Breast epithelium (tissue), 4 donors: ENCODE measurements at places on chromosomes 5 and 9. TPM values are rescaled to one million over a fixed set of nuclear protein-coding genes. Genes with fewer than 3 reads are reported as not detected.
A peak's percentile ranks its signal among the peaks of the same experiment; 100 is the strongest.

DNA sequence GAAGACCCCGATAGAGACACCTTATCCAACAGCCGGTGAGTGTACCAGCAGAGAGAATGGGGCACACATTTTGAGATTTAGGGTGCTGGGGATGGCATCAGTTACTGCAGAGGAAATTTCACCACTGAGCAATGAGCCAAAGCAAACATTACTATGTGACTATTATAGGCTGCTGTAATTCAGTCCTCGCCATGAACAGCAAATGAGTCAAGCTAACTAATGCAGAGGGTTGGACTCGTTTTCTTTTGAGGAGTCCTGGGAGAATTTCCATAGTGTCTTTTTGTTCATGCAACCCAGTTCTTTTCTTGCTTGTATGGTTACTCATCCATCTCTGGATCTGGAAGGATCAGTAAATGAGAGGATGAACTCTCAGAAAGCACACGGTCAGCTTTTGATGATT, 323.8 kb downstream of the PSAT1 start:
- no peaks in the 10 kb centered on the region for H3K27me3 ChIP-seq
- H3K4me3 ChIP-seq: no peak overlapping the region
- no peak for DNase-seq
- H3K27ac ChIP-seq: no peak overlapping the region

- DNase-seq: no peak
- no peaks in the 10 kb centered on the region for H3K36me3 ChIP-seq
- H3K4me1 ChIP-seq: no peaks in the 10 kb centered on the region
- H3K4me3 ChIP-seq: no peak overlapping the region
- no peaks in the 10 kb centered on the region for H3K27me3 ChIP-seq
Observed at GRCh38 chr5:142587354-142587965, 98.4 kb downstream of the FGF1 start.

DNA sequence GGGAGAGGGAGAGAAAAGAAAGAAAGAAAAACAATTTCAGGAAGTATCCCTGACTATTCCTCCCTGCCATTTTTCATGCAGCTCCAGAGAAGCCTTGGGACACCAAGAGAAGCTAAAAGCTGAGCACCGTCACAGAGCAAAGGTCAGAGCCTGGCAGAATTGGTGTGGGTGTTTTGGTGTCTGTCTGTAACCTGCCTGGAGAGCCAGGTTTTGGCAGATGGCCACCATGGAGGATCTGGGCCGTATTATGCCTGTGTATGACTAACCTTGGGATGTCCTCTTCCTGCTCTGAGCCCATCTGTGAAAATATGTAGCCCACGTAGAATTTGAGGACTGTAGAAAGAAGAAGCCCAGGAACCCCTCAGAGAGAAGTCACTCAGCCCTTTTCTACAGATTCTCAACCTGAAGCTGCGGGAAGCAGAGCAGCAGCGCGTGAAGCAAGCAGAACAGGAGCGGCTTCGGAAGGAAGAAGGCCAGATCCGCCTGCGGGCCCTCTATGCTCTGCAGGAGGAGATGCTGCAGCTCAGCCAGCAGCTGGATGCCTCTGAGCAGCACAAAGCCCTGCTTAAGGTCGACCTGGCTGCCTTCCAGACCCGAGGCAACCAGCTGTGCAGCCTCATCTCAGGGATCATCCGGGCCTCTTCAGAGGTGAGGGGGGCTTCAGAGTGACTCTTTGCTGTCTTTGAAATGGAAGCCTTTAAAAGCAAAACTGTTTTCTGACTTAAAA, 18.8 kb downstream of the GLE1 start:
- no peaks in the 10 kb centered on the region for H3K4me1 ChIP-seq
- no peak for DNase-seq
- no peaks in the 10 kb centered on the region for H3K27me3 ChIP-seq
- H3K36me3 ChIP-seq: no peaks in the 10 kb centered on the region

Gene ADAMTSL2
- total RNA-seq: 0.33 TPM

DNA sequence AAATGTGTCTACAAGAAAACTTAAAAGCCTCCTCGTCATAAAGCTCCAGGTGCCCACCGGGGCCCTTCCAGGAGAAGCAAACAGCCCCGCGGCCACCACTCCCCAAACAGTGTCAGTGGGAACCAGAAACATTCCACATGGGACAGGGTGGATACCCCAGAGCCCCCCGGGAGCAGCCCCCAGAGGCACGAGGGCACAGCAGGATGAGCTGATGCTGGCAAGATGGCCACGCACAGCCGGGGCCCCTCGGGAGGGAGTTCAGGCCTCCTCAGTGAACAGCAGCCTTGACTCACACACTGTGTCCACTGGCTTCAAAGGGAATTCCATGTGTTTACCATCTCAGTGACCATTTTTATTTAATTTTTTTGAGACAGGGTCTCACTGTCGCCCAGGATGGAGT, 10.5 kb downstream of the EXD3 start:
- DNase-seq: no peak
- no peak overlapping the region for H3K4me3 ChIP-seq
- H3K27me3 ChIP-seq: no peaks in the 10 kb centered on the region
- peaks cover 3% of the 10 kb centered on the region for H3K4me1 ChIP-seq
- H3K36me3 ChIP-seq: no peaks in the 10 kb centered on the region

GRCh38 chr5:33346534-33346933, 94.2 kb upstream of the TARS1 start:
- H3K27ac ChIP-seq: no peak overlapping the region
- no peaks in the 10 kb centered on the region for H3K36me3 ChIP-seq
- no peak overlapping the region for H3K4me3 ChIP-seq

DNA sequence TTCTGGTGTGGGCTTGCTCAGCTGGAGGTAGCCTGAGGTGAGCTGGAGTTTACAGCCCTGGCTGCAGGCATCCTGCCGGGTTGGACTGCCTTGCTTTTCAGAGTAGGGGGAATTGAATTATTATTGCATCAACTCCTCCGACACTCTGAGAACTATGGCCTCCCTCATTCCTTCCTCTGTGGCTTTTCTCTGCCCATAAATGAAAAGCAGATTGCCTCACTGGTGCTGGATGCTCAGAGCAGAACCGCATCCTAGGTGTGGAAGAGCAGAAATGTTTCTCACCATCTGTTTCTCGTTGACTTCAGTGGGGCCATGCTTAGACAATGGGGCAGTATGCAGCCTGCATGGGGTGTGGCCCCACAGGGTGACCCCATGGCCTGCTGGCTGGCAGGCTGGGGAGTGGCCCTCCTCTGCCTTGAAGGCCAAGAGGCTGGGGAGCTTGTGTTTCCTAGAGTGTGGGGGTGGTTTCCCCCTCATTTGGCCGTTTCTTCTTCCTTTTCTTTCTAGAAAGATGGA, 27.3 kb upstream of the TGFBI start:
- no peak for DNase-seq
- no peaks in the 10 kb centered on the region for H3K27me3 ChIP-seq
- no peaks in the 10 kb centered on the region for H3K36me3 ChIP-seq
- peak overlapping the region; percentile 52 for H3K27ac ChIP-seq
- no peak overlapping the region for H3K4me3 ChIP-seq

Gene ECSCR
- total RNA-seq: 39.3 TPM

- no peak overlapping the region for H3K27ac ChIP-seq
- no peaks in the 10 kb centered on the region for H3K36me3 ChIP-seq
- DNase-seq: no peak
- H3K4me3 ChIP-seq: no peak overlapping the region
Observed at GRCh38 chr5:10372726-10373709, 19.5 kb downstream of the MARCHF6 start.

Gene SEMA5A
- total RNA-seq: 3.0 TPM

Gene CDHR2
- not detected for total RNA-seq

Gene TAF11L10
- not detected for total RNA-seq

DNA sequence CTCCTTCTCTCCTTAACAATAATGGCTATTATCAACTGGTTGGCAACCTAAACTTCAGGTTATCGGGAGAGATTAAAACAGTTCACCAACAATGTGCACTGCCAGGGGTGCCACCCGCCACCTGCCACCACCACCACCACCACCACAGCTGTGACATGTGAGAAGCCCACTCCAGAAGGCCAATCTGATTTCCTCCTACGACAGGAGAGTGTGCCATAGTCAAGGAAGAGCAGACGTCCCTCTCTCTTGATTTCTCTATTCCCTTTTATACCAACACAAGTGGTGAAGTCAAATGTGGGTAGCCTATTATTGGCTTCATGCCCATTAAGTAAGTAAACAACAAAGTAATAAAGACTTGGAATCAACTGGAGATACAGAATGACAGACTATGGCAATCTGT, 22.4 kb downstream of the GNAQ start:
- no peak overlapping the region for H3K4me3 ChIP-seq
- H3K27ac ChIP-seq: no peak overlapping the region
- no peaks in the 10 kb centered on the region for H3K36me3 ChIP-seq
- no peaks in the 10 kb centered on the region for H3K4me1 ChIP-seq
- no peak for DNase-seq

- no peak overlapping the region for H3K4me3 ChIP-seq
- H3K4me1 ChIP-seq: no peaks in the 10 kb centered on the region
- peaks cover 20% of the 10 kb centered on the region for H3K27me3 ChIP-seq
- H3K36me3 ChIP-seq: no peaks in the 10 kb centered on the region
- no peak for DNase-seq
- H3K27ac ChIP-seq: no peak overlapping the region
Observed at GRCh38 chr9:135580664-135581380, 19.3 kb downstream of the PAEP start.

DNA sequence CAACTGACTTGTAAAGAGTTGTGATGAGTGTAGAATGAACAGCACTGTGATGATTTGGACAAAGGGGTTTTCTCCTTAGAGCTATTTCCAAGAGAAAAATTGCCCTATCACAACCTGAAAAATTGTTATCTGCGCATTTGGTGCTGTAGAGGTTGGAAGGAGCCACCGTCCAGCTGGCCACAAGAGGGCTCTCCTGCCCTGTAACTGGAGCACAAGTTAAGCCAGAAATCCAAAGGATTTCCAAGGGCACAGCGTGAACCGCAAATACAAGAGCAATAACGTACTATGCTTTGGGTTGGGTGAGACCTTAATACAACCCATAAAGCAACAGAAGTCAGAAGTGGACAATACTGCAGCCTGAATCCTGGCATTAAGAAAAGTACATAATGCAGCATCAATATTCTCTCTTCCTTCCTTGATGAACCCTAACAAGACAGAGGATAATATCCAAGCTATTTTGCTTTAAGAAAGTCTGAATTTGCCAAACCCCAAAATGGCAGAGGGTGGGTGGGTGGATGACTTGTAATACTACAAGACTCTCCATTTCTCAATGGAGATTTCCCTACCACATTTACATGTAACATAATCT, 56.8 kb upstream of the SMIM32 start:
- H3K36me3 ChIP-seq: no peaks in the 10 kb centered on the region
- H3K27ac ChIP-seq: no peak overlapping the region
- peak; percentile 30 for DNase-seq
- H3K27me3 ChIP-seq: no peaks in the 10 kb centered on the region
- H3K4me1 ChIP-seq: no peaks in the 10 kb centered on the region

- H3K27me3 ChIP-seq: no peaks in the 10 kb centered on the region
- H3K4me1 ChIP-seq: peaks cover 9% of the 10 kb centered on the region
- no peak for DNase-seq
- H3K27ac ChIP-seq: peak overlapping the region; percentile 99
- peak overlapping the region; percentile 80 for H3K4me3 ChIP-seq
Observed at GRCh38 chr9:113409481-113409880, 994 bp downstream of the POLE3 start.

DNA sequence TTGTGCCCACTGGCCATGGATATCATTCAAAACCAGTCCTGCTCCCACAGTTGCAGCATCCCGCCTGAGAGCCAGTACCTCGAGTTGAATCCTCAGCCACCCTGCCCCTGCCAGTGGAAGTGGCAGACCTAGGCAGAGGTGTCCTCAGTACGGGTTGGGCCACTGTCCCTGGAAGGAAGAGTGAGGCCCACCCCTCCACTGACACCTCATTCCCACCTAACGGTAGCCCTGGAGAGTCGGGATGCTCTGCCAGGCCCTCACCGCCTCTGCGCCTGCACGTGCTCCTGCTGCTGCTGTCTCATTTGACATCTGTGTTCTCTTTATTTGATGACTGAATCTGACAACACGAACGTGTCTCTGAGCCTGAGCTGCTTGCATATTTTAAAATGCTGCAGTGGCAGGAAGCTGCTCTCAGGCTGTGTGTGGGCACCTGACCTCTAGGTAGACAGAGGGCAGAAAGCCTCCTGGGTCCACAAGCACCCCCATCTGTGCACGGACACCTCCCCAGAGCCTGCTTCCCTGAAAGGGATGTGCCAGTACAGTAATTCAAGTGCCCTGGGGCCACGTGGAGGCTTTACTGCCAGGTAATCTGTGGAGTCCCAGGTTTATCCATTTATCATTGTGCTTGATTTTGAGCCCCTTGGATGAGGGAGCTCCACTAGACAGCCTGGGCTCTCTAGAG, 194.7 kb downstream of the CACNA1B start:
- H3K4me1 ChIP-seq: no peaks in the 10 kb centered on the region
- no peak overlapping the region for H3K27ac ChIP-seq
- H3K36me3 ChIP-seq: no peaks in the 10 kb centered on the region
- no peaks in the 10 kb centered on the region for H3K27me3 ChIP-seq
- peak; percentile 10 for DNase-seq

Gene TRAF1
- 4.9 TPM for total RNA-seq

DNA sequence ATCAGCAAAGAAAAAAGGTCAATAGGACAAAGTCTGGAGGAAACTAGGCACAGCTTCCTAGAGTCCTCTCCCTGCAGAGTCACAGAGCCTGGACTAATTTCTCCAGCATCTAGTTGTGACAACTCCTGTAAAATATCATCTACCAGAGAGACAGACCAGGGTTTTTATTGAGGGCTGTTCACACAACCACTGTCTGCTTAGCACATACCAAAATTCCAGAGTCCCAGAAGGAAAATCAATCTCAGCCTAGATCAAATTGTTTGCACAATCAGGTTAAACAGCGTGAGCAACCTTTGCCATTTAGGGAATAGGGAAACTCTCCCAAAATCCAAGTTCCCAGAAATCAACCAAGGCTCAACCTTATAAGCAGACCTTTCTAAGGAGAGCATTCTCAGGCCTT, 190.3 kb downstream of the SYK start:
- no peak overlapping the region for H3K27ac ChIP-seq
- no peak overlapping the region for H3K4me3 ChIP-seq
- H3K27me3 ChIP-seq: no peaks in the 10 kb centered on the region
- DNase-seq: no peak
- H3K4me1 ChIP-seq: no peaks in the 10 kb centered on the region
- no peaks in the 10 kb centered on the region for H3K36me3 ChIP-seq

DNA sequence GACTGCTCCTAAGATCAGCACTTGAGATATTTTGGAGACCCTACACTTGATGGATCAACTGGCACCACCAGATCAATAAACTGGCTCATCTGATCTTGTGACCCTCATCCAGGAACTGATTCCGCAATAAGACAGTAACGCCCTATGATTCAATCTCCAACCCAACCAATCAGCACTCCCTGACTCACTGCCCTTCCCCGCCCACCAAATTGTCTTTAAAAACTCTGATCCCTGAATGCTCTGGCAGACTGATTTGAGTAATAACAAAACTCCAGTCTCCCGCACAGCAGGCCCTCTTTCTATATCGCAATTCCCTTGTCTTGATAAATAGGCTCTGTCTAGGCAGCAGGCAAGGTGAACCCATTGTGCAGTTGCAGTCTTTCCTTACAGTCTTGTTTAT, 677.0 kb downstream of the LRRC70 start:
- H3K27me3 ChIP-seq: no peaks in the 10 kb centered on the region
- no peak overlapping the region for H3K27ac ChIP-seq
- DNase-seq: no peak
- H3K4me1 ChIP-seq: no peaks in the 10 kb centered on the region

Gene ARL14EPL
- not detected for total RNA-seq

GRCh38 chr5:54098267-54098666, 212.1 kb downstream of the ARL15 start:
- no peak overlapping the region for H3K4me3 ChIP-seq
- no peaks in the 10 kb centered on the region for H3K36me3 ChIP-seq
- no peaks in the 10 kb centered on the region for H3K4me1 ChIP-seq
- H3K27me3 ChIP-seq: no peaks in the 10 kb centered on the region
- no peak for DNase-seq

Gene IFNK
- not detected for total RNA-seq
